ENCODE measurements at places on chromosomes 6 and 20.

- no peak for DNase-seq
Observed at GRCh38 chr6:144546807-144547206, 261.7 kb downstream of the UTRN start.

- DNase-seq = no peak
Observed at GRCh38 chr6:14897831-14898230, 348.0 kb upstream of the JARID2 start.

DNA sequence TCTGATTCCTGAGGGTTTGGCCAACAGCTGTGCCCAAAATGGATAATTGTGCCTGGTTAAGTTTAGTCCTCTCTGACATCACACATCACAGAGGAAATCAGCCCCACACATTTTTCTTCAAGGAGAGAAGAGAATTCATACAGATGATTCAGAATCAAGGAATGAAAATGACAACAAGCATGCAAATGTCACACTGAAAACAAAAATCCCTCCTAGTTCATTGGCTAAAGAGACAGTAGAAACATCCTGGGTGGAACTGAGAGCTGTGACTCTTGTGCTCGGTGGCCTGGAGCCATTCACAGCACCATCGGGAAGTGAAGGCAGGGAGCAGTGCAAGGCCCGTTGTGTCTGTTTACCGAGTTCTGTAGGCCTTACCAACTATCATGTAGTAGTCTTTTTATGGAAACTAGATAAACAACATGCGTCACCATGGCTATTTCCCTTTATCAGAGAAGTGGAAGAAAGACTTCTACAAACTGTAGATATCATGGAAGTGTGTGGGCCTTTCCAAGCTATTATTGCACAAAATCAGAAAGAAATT lies 81.7 kb upstream of the TENT5A start:
- no peak for DNase-seq

DNA sequence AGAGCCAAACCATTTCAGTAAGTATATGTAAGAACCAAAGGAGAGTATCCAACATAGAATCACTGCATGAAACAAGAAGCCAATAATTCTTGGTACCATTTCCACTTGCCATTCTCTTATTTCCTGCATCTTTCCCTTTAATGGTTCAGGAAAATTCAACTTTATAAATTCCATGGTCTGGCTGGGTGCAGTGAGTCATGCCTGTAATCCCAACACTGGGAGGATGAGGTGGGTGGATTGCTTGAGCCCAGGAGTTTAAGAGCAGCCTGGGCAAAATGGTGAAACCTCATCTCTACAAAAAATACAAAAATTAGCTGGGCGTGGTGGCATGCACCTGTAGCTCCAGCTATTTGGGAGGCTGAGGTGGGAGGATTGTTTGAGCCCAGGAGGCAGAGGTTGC lies 21.2 kb downstream of the NHLRC1 start:
- no peak for DNase-seq

DNA sequence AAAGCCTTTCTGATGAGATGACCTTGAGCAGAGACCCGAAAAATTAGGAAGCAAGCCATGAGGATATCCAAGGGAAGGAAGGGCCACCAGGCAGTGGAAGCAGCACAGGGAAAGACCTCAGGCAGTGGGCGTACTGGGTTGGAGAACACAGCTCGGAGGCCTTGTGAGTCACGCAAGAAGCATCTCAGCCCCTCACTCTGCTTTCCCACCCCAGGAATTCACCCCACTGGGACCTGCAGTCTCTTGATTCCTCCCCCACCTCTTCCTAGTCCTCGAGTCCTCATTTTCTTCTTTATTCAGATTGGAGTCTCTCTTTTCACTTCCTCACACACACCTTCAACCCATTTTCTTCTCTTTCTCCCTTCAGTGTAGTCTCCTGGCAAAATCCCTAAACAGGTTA lies 27.0 kb downstream of the RPRD1B start:
- no peak for DNase-seq

DNA sequence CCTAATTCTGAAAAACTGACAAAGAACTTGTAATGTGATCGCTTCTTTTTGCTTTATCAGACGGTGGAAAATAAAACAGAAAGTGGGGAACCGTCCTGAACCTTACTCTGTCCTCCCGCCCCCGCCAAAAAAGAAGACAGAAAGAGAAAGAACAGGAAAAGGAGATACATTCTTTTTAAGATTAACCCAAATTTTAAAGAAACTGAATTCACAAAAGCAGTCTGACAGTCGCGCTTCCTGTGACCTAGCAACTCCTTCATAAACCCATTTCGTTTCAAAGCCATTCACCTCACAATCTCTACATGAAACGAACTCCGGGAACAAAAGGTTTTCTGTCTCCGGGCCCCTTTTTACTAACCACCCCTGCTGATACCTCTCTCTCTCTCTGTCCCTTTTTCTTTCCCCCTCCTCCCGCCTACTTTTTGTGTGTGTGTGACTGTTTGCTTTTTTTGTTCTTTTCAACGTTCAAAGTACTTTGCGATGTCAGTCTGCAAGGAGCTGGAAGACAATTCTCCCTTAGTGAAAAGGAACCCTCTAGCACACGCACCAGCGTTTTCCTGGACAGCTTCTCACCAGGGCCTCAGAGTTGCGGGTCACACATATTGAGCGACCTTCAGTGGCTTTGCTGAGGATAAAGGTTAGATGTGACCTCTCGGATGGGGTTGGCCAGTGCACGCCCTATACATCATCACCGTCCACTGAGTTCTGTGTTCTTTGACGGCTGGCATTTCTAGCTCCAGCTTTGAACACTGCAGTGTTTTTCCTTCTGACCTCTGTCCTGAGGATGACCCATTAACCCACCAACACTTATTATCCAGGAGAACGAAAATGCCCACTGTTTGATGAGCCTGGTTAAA lies 530 bp upstream of the NEDD9 start:
- no peak for DNase-seq

DNA sequence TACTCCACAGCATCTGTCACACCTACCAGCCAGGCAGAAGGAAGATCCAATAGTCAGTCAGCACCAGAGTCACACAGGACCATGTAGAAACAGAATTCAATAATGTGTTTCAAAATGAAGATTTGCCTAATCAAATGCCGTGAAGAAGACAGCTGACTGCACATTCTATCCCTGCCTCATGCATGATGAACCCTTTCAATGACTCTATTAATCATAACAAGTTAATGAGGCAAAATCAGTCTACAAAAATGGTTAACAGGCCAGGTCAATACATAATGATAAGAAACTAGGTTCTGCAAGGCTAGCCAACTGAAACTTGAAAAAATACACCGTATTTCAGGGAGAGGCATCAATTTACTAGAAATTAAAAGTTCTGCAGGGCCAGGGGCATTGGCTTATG lies 6.7 kb upstream of the PNRC1 start:
- no peak for DNase-seq

- no peak for DNase-seq
Observed at GRCh38 chr6:42336431-42336830, 115.3 kb downstream of the TRERF1 start.

DNA sequence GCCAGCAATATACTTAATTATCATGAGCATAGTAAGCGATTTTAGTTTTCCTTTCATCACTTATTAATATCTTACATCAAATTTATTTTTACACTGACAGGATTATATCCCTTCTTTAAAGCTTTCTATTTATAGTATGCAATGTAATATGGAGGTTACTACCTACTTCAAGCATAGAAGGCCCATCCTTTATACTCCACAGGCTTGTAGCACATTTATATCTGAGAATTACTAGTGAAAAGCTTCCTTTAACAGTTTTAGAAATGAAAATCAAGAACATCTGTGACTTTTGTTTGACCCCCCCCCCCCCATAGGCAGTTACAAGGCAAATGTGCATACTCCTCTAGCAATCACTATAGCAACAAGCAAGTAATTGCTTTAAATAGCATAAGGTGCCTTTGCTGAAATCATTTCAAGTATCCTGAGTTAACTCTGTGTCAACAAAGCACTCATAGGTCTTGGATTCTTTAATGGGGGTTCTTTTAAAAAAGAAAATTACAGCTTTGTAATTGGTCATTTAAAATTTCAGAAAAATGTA lies 917.7 kb downstream of the PHF3 start:
- DNase-seq = peak; percentile 30

- no peak for DNase-seq
Observed at GRCh38 chr20:20665606-20666332, 46.7 kb downstream of the RALGAPA2 start.

GRCh38 chr6:139370283-139370998 lies 4.0 kb downstream of the CITED2 start:
- no peak for DNase-seq

DNA sequence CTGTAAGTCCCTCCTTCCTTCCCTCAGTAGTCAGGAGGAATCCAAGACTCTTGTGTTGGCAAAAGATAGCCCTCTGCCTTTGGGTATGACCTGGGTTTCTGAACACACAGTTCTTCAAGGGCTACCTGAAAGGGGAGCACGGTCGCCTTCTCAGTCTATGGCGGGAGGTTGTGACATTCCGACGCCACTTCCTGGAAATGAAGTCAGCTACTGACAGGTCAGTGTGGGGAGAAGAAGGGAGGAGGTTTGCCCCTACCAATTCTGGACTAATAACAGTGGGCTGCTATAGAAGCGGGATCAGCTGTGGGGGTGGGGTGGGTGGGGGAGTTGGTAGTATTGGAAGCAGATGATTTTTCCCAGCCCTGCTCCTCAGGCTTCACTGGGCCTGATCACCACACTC lies 11.5 kb downstream of the CEP250 start:
- no peak for DNase-seq

DNA sequence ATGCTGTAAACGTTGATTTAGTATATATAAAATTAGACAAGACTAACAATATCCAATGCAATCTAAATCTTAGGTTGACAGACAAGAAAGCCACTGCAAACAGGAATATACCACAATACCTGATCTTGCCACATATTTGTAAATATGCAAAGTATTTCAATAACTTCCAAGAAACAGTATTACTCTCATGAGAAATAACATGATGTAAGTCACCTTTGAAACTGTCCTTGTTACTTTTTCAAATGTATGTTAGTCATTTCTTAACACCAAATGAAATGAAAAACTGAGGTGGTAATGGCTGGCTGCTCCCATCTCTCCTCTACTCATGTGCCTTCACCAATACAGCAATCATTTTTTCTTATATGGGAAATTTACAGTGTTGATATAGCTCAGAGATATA lies 118.7 kb downstream of the ATG5 start:
- DNase-seq = no peak

- no peak for DNase-seq
Observed at GRCh38 chr6:115717472-115717871, 343.2 kb downstream of the FRK start.

GRCh38 chr20:35768731-35769664 lies 2.8 kb upstream of the PHF20 start:
- peak; percentile 34 for DNase-seq

- DNase-seq = no peak
Observed at GRCh38 chr6:28264834-28265401, 2.0 kb upstream of the ZSCAN26 start.

DNA sequence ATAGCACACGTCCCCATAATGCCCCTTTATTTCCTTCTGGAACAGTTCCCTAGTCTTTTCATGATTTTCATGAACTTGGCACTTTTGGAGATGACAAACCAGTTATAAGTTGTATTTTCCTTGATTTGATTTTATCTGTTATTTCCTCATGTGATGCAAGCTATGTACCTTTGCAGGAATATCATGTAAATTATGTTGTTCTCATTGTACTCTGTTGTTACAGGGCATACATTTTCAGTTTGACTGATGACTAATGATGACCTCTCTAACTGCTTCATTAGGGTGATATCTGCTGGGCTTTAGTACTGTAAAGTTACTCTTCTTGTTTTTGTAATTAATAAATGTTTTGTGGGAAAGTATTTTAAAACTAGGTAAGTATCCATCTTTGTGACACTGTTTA lies 147.3 kb downstream of the ZFAND3 start:
- DNase-seq = no peak
